ENCODE measurements at places on chromosomes 7 and 10.

DNA sequence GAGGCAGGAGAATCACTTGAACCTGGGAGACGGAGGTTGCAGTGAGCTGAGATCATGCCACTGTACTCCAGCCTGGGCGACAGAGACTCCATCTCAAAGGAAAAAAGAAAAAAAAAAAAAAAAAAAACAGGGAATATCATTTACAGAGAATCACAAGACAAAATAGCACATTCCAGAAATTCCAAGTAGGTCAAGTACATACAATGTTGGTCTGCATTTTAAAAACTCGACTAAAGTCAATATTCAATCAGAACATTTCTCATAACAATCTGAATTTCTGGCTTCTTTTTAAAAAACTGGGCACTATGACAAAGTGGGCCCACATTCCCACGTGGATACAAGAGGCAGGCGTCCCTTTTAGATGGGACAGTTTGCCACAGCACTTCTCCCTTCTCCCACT, 12.8 kb downstream of the ZC3HAV1L start:
- DNase-seq = no peak
- no peak overlapping the region for H3K27ac ChIP-seq
- peaks cover 6% of the 10 kb centered on the region for H3K27me3 ChIP-seq
- H3K4me3 ChIP-seq = no peak overlapping the region

- no peak overlapping the region for H3K27ac ChIP-seq
- no peak for DNase-seq
- peaks cover 4% of the 10 kb centered on the region for H3K27me3 ChIP-seq
- no peak overlapping the region for H3K4me3 ChIP-seq
- H3K4me1 ChIP-seq = no peaks in the 10 kb centered on the region
Measured at GRCh38 chr10:91768123-91768522, 30.1 kb upstream of the TNKS2 start.

DNA sequence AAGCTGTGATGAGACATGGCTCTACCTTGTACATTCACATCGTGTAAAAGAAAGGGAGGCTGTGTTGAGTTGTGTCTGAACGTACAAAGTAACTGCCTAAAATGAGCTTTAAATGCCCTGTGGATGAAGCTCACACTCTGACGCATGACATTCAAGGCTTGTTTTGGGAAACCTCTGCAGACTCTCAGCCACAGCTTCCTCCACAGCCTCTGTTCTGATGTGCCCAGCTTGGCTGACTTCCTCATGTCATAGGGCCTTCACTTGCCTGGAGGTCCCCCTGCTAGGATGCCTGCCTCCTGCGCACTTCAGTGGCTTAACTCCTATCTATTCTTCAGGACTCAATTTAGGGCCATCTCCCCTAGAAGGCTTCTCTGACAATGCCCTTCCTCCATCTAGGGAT, 230.0 kb upstream of the HABP2 start:
- no peak for DNase-seq
- no peaks in the 10 kb centered on the region for H3K36me3 ChIP-seq
- no peak overlapping the region for H3K27ac ChIP-seq
- H3K27me3 ChIP-seq = peaks cover 10% of the 10 kb centered on the region
- no peak overlapping the region for H3K4me3 ChIP-seq

DNA sequence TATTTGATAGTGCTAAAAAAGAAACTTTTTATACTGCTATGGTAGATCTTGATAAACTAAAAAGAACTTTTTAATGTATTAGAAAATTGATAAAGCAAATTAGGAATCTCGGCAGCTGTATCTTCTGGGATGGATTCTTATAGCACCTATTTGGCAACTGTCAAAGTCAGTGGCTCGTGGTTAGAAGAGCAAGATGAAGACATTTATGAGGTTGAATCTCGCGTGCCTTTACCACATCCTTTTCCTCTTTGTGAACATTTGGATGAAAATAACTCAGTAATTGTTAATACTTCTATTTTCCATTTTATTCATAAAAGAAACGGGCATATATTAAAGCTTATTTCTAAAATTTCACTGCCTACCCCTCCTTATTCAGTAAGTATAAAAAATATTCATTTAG, 76.2 kb downstream of the CYP51A1 start:
- no peaks in the 10 kb centered on the region for H3K27me3 ChIP-seq
- no peak overlapping the region for H3K4me3 ChIP-seq
- H3K36me3 ChIP-seq = peaks cover 10% of the 10 kb centered on the region
- DNase-seq = no peak
- no peak overlapping the region for H3K27ac ChIP-seq

DNA sequence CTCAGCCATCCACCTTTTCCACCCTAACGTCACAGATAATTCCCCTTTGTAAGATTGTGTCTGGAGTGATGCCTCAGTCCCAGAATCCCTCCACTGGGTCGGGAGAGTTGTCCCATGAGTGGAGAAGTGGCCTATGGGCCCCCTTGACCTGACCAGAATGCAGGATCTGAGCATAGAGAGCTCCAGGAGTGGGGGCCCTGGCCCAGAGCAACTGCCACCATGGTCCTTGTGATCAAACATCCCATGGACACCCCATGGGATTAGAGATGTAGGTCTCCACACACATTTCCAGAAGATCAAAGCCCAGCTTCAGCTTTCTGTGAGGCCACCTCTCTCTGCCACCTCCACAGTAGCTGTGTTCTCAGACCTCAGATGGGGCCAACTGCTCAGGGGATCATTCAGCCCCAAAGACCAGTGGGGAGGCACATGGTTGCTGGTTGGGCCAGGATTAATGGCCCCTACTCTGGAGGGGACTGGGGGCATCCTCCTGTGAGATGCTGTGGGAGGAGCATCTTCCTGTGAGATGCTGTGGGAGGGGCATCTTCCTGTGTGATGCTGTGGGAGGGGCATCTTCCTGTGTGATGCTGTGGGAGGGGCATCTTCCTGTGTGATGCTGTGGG, 28.5 kb upstream of the DPYSL4 start:
- peaks cover 7% of the 10 kb centered on the region for H3K27me3 ChIP-seq
- H3K27ac ChIP-seq = no peak overlapping the region
- no peak for DNase-seq

- H3K27me3 ChIP-seq = peaks cover 16% of the 10 kb centered on the region
- no peak for DNase-seq
- no peaks in the 10 kb centered on the region for H3K4me1 ChIP-seq
- no peak overlapping the region for H3K4me3 ChIP-seq
- no peak overlapping the region for H3K27ac ChIP-seq
Measured at GRCh38 chr10:46234431-46235060, 52.3 kb upstream of the ANTXRL start.

DNA sequence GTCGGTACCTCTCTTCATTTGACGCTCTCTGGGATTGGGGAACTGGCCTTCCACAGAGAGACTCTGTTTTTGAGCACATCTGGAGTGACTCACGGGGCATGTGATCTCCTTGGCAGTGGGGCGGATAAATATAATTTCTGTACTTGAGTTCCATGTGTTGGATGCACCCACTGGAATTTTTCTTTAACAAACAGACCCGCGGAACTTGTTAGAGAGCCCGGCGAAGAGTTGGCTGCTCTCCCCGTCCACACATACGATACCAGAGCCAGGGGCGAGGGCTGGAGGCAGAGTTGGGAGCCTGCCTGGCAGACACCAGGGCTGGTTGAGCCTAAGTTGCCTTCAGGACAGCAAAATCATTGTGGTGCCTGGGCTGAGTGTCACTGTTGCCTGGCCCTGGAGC, at the start of gene FAM180A:
TSS of gene FAM180A (minus strand) at position 44 of the 400 bp plus-strand sequence. CDS start 233 bp downstream, outside the sequence.
- H3K4me1 ChIP-seq = peaks cover 22% of the 10 kb centered on the region
- no peak within 1 kb of the TSS for H3K27ac ChIP-seq
- H3K27me3 ChIP-seq = peaks cover 3% of the 10 kb centered on the region
- H3K4me3 ChIP-seq = no peak within 1 kb of the TSS
- H3K36me3 ChIP-seq = no peaks in the 10 kb centered on the region

DNA sequence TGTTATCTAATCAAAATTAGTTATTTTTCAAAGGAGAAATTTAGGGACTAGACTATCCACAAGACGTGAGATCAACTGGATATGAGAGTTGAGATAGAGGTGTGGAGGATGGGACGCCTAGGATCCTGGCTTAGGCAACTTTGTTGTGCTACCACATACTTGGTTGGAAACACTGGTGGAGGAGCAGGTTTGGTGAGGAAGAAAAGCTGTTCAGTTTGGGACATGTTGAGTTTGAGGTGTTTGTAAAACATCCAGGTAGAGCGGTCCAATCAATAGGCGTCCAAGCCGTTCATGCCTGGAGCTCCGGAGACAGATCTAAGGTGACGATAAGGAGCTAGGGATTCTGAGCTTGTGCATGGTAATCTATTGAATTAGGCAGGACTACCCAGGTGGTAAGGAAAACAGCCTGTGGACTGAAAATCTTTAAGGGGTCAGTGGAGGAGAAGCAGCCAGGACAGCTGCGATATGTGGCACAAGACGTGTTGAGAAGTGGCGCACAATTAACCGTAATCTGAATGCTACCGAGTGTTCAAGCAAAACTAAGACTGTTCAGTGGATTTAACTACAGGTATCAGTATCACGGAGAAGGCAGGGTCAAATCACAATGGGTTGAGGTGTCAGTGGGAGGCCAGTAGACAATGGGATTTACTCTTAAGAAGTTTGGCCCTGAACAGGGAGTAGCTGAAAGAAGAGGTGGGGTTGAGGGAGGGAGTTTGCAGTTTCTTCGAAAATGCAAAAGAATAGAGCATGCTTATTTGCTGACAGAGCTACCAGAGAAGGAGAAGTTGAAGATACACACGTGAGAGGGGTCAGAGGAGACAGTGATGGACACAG, 16.1 kb upstream of the TRPV6 start:
- H3K36me3 ChIP-seq = peaks cover 9% of the 10 kb centered on the region
- peaks cover 41% of the 10 kb centered on the region for H3K27me3 ChIP-seq
- peak overlapping the region; percentile 46 for H3K27ac ChIP-seq
- no peak overlapping the region for H3K4me3 ChIP-seq

- peaks cover 24% of the 10 kb centered on the region for H3K4me1 ChIP-seq
- no peak overlapping the region for H3K27ac ChIP-seq
- H3K36me3 ChIP-seq = no peaks in the 10 kb centered on the region
- peaks cover 4% of the 10 kb centered on the region for H3K27me3 ChIP-seq
- H3K4me3 ChIP-seq = no peak overlapping the region
Measured at GRCh38 chr10:97020452-97021400, 165.0 kb downstream of the SLIT1 start.

- peak overlapping the region; percentile 17 for H3K27ac ChIP-seq
- H3K4me3 ChIP-seq = no peak overlapping the region
- H3K27me3 ChIP-seq = peaks cover 5% of the 10 kb centered on the region
- H3K4me1 ChIP-seq = no peaks in the 10 kb centered on the region
- H3K36me3 ChIP-seq = no peaks in the 10 kb centered on the region
- DNase-seq = no peak
Measured at GRCh38 chr7:147564786-147565476, 1025.6 kb upstream of the C7orf33 start.

GRCh38 chr10:52232561-52233350, 81.3 kb upstream of the DKK1 start:
- peak overlapping the region; percentile 78 for H3K4me3 ChIP-seq
- no peak overlapping the region for H3K27ac ChIP-seq
- H3K4me1 ChIP-seq = peaks cover 10% of the 10 kb centered on the region
- H3K27me3 ChIP-seq = no peaks in the 10 kb centered on the region

DNA sequence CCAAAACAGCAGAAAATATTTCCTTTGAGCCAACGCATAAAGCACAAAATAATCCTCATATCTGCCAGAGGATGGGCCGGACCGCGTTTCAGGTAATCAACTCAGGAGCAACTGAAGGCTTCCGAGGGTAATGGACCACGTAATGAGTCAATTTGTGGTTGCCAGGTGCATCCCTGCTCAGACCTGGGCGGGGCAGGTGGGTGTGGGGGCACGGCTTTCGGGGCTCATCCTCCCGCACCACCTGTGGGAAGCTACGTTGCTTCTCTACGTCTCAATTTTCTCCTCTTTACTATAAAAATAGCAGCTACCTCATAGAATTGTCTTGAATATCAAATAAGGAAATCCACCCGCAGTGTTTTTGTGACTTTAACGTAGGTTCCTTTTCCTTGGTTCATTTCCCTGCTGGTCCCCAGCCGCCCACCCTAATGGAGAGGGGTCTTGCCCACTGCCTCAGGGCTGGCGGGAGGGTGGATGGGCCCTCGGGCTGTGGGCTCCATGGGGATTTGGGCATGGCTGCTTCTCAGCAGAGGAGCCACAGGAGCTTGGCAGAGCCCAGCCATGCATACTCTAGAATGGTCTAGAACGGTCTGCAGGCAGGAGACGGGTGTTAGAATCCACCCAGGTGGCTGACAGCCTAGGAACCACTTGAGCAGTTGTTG, 324.7 kb downstream of the ADARB2 start:
- DNase-seq = no peak
- no peaks in the 10 kb centered on the region for H3K4me1 ChIP-seq
- peaks cover 9% of the 10 kb centered on the region for H3K27me3 ChIP-seq
- H3K4me3 ChIP-seq = no peak overlapping the region

GRCh38 chr10:48336978-48337599, 30.6 kb downstream of the MAPK8 start:
- no peaks in the 10 kb centered on the region for H3K27me3 ChIP-seq
- no peak overlapping the region for H3K4me3 ChIP-seq
- H3K27ac ChIP-seq = peak overlapping the region; percentile 18
- no peak for DNase-seq

DNA sequence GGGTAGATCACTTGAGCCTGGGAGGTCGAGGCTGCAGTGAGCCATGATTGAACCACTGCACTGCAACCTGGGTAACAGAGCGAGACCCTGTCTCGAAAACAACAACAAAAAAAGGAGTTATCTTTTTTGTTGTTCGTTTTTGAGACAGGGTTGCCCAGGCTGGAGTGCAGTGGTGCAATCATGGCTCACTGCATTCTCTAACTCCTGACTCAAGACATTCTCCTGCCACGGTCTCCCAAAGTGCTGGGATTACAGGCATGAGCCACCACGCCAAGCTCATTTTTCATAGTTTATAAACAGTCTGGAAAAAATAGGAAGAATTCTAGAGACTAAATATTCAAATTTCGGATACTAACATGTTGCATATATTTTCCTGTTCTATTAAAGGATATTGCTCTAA, 29.4 kb downstream of the SFXN4 start:
- peaks cover 44% of the 10 kb centered on the region for H3K36me3 ChIP-seq
- no peak for DNase-seq
- no peaks in the 10 kb centered on the region for H3K27me3 ChIP-seq

DNA sequence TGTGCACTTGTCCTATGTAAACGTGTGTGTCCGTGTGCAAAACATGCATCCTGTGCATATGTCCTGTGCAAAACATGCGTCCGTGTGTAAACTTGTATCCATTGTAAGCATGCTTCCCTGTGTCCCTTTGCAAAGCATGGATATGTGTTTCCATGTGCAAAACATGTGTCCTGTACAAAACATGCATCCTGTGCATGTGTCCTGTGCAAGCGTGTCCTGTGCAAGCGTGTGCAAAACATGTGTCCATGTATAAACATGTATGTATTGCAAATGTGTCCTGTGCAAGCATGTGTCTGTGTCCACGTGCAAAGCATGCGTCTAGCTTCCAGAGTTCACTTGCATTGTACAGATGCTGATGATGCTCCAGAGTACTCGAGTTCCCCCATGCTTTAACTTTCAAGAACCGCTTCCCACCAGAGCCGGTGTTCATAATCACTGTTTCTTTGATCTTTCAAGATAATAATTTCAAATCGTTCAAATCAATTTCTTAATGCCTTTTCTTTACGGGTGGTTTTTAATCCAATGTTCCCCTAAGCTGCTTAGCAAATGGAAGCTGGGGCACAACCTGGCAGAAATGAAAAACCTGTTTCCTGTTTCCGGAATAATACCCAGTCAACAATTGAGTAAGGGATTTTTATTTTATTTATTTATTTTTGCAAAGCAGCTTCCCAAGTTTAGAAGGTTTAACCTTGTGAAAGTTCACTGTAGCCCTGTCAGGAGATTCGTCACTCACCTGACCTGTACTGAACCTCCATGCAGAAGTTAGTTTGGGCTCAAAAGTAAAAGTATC, 641 bp upstream of the ASB13 start:
- H3K4me3 ChIP-seq = peak overlapping the region; percentile 92
- H3K4me1 ChIP-seq = peaks cover 38% of the 10 kb centered on the region
- no peaks in the 10 kb centered on the region for H3K36me3 ChIP-seq
- no peak for DNase-seq
- H3K27me3 ChIP-seq = peaks cover 40% of the 10 kb centered on the region

All from nephron progenitor cell (in vitro differentiated cells).